Islet precursor cell (in vitro differentiated cells): ENCODE measurements at places on chromosomes 13 and 19.
A peak's percentile ranks its signal among the peaks of the same experiment; 100 is the strongest.

DNA sequence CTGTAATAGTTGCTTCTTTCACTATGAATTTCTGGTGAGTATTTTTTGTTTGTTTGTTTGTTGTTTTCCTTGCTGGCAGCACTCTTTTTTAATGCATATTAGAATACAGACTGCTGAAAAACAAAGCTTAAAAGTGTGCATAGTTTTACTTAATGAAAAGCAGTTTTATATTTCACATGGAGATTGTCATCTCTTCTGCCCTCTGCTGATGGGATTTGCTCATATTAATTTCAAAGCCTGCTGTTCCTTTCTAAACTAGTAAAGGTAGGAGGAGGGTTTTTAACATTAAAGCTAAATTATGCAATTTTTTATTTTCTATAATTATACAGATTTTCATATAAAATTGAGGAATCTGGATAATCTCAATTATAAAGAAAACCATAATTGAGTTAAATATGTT lies 692.6 kb upstream of the SLITRK1 start:
- DNase-seq, result no peak

DNA sequence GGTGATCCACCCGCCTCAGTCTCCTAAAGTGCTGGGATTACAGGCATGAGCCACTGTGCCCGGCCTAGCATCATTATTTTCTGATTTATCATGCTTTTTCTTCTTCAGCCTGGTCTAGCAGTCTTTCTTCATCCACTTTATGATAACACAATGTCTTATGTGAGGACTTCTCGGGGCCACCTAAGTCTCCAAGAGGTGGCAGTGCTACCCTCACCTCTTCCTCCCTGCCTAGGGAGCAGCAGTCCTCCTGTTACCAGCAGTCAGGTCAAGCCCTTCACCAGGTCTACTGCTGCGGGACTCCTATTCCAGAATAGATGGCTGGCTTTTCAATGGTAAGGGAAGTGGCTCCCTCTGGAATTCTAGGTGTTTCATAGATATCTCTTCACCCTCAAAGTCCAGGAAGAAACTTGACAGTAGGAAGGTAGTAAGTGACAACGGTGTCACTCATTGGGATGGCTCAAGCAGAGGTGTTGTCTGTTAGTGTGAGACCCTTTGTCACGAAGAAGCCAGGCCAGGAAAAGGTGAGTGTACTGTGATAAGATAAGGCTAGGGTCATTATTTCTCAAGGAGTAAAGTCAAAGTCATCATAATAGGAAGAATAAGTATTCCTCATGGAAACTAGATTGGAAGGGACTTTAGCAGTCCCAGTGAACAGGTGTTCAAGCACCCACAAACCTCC lies 164.0 kb downstream of the KLF5 start:
- DNase-seq, result no peak

DNA sequence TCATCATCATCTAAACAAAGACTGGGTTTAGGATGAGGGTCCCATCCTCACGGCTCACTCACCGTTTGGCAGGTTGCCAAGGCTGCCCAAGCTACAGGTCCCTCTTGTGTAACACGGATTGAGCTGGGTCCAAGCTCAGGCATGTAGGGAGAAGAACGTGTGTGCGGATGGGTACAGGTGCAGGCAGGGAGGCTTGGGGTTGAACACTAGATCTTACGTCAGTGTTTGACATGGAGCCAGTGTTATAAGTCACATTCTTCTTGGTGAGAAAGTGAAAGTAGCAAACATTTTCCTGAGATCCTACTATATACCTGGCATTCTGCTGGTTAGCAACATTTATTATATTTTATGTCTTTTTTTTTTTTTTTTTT lies 136.8 kb upstream of the RNF113B start:
- no peak for DNase-seq

- DNase-seq, result no peak
These were observed 26.9 kb upstream of the CPB2 start for GRCh38 chr13:46131705-46132104.

GRCh38 chr13:80131204-80131603 lies 209.7 kb downstream of the SPRY2 start:
- DNase-seq, result peak; percentile 81

GRCh38 chr19:45485305-45486077 lies 11.4 kb downstream of the RTN2 start:
- DNase-seq, result peak; percentile 97

GRCh38 chr19:41274802-41275201 lies 10.6 kb downstream of the HNRNPUL1 start:
- DNase-seq, result no peak

GRCh38 chr13:111964411-111965035 lies 102.4 kb upstream of the SOX1 start:
- DNase-seq, result no peak
